ENCODE measurements at places on chromosomes 5 and 9.

GRCh38 chr5:38807570-38808483, 38.0 kb upstream of the OSMR start:
- no peak for DNase-seq

DNA sequence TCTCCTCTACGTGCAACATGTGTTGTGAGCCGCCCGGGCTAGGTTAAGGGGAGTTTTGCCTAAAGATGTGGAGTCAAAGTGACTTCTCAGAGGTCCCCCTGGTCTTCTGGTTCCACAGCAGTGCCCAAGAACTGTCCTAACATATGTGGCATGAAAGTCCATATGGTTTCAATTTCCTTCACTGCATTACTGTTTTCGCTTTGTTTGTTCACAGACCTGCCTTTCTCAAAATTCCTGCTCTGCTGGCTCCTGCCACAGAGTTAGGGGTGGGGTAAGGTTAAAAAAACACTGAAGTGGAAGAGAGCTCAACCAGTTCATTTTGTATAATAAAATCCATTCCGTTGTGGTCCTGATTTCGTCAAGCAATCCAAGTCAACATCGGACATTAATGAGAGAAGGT, 289.4 kb downstream of the DMAC1 start:
- DNase-seq: no peak

- no peak for DNase-seq
These were observed 657 bp downstream of the NUP214 start for GRCh38 chr9:131126059-131126426.

DNA sequence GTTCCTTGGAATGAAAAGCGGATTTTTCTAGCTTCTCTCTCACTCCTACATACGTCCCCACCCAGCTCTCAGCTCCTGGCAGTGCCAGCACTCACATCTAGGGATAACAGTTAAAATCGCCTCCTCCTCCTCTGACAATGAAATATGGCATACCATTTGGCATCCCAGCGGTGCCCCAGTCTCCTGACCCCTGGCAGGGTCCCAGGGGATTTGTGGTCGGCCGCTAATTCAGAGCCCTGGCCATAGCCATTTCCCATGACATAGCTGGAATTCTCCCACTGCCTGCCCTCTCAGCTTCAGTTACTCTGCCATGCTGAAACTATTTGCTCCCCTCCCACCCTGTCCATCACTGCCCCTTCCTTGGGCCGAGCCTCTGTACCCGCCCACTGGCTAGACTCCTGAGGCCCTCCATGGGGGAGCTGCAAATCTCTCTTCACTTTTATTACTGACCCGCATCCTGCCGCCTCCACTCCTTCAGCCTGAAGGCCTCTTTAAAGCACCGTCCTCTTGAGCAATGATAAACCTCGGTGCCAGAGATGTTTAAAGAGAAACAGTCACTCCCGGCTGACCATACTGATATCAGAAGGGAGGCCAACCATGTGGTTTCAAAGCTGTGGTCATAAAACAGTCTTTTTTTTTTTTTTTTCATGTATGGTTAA, 139.8 kb downstream of the SLIT3 start:
- peak; percentile 44 for DNase-seq

DNA sequence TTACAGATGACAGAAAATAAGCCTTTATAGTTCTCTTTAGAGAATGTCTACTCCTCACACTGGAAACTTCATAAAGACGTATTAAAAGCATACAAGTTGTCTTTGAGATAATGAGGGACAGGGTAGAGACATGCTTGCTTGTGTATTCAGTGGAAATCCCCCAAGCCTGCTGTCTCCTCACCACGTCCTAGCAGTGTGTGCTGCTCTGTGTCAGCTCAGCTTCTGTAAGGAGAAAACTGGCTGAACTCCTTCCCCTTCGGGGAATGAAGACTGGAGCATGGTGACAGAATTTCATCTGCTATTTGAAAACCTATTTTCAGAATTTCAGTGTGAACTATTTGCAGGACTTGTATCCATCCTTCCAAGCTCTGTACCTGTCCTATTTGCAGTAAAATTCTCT, 9.4 kb downstream of the OR2V2 start:
- DNase-seq: no peak

DNA sequence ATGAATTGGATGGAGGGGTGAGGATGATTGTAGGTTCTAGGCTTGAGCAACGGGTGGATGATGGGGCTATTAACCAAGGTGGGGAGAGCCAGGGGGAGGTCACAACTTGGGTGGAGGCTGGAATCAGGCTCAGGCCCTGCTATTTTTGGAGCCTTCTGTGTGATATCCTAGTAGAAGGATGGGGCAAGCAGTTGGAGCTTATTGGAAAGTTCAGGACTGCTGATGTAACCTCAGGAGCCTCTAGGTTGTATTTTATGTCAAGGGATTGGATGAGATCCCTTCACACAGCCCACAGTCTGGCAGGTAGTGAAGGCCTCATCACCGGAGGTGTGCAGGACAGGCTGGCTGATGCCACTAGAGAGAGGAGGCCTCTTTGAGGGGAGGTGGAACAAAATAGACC, 11.2 kb upstream of the RPS14 start:
- DNase-seq: no peak

DNA sequence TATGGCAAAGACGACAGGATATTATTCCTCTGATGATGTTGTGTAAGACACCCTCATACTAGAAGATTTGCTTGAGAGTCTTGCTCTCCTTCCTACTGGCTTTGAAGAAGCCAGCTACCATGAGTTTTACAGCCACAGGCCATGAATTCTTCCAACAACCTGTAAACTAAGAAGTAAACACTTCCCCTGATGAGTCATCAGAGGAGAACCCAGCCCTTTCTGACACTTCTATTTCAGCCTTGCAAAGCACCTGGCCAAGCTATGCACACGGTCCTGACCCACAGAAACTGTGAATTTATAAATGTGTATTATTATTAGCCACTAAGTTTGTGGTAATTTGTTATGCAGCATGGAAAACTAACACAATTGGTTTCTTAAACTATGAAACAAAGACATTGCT, 288.8 kb upstream of the ADAMTSL1 start:
- no peak for DNase-seq

DNA sequence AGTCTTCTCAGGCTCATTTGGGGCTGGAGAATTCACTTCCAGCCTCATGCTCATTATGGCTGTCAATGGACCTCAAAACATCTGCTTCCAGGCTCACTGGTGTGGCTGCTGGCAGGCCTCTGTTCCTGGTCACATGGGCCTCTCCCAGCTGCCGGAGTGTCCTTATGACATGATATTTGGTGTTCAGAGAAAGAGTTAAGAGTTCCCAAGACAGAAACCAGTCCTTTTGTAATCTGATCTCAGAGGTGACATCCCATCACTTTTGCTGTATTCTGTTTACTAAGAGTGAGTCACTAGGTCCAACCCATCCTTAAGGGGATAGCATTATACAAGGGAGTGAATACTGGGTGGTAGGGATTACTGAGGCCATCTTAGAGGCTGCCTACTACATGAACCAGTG, 104.6 kb downstream of the CACNA1B start:
- no peak for DNase-seq

- DNase-seq: no peak
These were observed 40.1 kb downstream of the MACIR start for GRCh38 chr5:103298607-103299188.

- DNase-seq: no peak
These were observed 485.4 kb downstream of the IRX1 start for GRCh38 chr5:4081059-4081458.

DNA sequence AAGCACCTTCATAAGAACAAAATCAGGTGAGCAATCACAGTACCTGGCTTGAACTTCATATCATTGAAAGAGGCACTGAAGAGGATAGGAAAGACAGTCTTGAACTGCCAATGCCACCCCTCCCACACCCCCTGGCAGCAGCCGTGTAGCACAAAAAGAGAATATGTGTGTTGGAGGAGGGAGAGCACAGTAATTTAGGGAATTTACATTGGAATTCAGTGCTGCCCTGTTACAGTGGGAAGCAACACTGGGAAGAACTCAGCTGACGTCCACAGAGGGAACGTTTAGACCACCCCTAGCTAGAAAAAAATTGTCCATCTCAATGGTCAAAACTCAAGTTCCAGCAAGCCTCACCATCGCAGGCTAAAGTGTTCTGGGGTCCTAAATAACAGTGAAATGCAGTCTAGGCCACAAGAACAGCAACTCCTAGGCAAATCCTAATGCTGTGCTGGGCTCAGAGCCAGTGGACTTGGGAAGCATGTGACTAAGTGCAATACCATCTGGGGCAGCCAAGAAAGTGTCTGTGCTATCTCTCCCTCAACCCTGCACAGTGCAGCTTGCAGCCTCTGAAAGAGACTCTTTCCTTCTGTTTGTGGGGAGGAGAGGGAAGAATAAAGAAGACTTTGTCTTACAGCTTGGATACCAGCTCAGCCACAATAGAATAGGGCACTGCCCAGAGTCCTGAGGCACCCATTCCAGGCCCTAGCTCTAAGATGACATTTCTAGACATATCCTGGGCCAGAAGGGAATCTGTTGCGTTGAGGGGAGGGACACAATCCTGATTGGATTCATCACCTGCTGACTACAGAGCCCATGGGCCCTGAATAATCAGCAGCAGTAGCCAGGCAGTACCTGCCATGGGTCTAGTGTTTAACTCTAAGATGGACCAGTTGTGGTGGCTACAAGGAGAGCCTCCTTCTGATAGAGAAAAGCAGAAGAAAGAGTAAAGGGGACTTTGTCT, 62.1 kb upstream of the VLDLR start:
- DNase-seq: peak; percentile 87

DNA sequence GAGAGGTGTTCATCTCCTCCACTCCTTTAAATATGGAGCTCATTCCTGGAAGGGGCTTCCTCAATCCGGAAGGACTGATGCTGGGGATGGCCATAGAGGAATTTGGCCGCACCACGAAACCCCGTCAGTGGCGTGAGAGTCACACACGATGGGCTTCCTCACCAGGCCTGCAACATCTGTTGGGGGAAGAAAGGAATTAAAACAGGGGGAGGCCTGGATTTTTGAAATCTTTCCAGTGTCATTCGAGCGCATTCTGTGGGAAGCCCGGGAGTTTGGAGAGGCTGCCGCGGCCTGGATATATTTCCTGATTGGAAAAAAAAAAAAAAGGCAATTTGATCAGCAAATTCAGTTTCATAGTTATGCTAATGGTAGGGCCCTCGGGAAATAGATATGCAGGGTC, 76.3 kb upstream of the ORM1 start:
- DNase-seq: peak; percentile 16

GRCh38 chr5:60823574-60823973, 20.5 kb downstream of the ELOVL7 start:
- no peak for DNase-seq

DNA sequence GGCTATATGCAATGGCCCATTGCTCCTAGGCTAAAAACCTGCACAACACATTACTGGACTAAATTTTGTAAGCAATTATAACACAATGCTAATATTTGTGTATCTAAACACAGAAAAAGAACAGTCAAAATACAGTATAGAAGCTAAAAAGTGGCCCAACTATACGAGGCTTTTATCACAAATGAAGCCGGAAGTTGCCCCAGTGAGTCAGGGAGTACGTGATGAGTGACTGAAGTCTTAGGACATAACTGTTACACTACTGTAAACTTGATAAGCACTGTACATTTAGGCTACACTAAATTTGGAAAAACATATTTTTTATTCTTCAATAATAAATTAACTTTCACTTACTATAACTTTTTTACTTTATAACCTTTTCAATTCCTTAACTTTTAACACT, 105.2 kb upstream of the PRR16 start:
- DNase-seq: no peak

- DNase-seq: no peak
These were observed 48.8 kb upstream of the EDIL3 start for GRCh38 chr5:84433461-84433860.

- DNase-seq: no peak
These were observed 13.4 kb upstream of the TXNDC8 start for GRCh38 chr9:110351009-110351467.

GRCh38 chr5:60586307-60586901, 113.6 kb downstream of the DEPDC1B start:
- DNase-seq: no peak

- no peak for DNase-seq
These were observed 69.6 kb downstream of the NMUR2 start for GRCh38 chr5:152335461-152335860.

DNA sequence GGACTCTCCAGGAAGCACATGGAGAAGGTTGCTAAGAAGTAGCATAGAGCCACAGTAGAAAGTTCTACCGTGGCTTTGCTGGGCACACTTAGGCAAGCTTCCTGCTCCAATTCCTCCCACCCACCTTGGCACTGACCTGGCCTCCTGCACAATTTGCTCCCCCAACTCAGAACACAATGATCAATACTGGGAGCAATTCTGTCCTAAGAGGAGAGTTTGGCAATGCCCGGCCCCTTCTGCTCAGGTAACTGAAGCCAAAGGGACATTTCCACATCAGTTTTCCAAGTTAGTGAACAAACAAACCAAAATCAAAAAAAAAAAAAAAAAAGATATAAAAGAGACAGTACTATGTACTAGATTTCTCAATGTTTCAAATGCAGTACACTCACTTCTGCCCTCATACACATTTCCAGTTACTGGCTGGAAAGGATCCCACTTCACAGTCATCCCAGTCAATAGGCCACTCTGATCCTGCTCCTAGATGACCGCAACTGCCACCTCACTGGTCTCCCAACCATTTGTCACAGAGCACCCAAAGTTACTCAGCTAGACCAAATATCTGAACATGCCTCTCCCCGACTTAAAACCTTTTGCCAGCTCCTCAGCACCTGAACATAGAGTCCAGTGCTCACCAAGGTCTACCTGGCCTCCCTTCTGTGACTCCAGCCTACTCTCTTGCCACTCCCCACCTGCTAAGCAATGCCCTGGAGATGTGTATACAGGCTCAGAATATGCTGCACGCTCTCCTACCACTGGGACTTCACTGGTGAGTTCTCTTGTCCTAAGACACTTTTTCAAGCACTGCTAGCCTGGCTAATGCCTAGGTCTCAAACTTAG, 21.3 kb downstream of the ABCA1 start:
- no peak for DNase-seq

GRCh38 chr5:167766957-167767356, 524.5 kb upstream of the WWC1 start:
- no peak for DNase-seq

GRCh38 chr5:63164339-63164738, 585.7 kb downstream of the LRRC70 start:
- no peak for DNase-seq

GRCh38 chr5:96885518-96886338, 9.4 kb downstream of the ERAP2 start:
- DNase-seq: no peak

- no peak for DNase-seq
These were observed 95.8 kb upstream of the RETREG1 start for GRCh38 chr5:16712620-16713019.

DNA sequence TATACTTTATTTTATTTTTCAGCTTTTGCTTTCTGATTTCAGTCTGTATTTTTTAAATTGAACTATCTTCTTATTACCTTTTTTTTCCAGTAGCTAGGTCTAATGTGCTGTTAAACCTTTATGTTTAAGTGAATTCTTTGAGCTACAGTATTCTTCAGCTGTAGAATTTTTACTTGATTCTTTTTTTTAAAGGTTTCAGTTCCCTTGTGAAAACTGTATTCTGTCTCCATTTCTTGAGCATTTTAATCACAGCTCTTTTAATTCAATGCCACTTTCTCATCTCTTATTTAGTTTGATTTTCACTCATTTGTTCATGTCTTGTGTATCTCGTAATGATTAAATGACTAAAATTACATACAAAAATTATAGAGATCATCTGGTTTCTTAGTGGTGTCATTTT, 233.8 kb downstream of the MTRR start:
- DNase-seq: no peak
